Esophagus squamous epithelium (tissue), 5 donors: ENCODE measurements at places on chromosomes 11 and 22.

GRCh38 chr22:20798974-20799373 is 25.1 kb downstream of the SERPIND1 start:
- no peak for DNase-seq

- DNase-seq, result no peak
Measured at GRCh38 chr11:104625246-104625645, 273.0 kb downstream of the CASP12 start.

DNA sequence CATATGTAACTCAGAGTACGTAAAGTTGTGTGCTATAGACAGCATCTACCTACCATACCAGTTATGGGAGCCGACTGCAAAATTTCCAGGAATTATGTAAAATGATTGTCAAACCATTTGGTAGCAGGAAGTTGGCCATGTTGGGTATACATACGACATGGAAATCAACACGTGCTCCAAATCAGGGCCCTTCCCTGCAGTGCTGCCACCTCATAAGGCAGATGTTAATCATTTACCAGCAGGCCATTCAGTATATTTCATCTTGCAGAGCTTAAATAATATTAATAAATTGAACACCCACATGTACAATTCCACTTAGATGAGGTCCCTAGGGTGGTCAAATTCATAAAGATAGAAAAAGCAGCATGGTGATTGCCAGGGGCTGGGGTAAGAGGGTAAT is 9.8 kb downstream of the MS4A18 start:
- no peak for DNase-seq

GRCh38 chr22:35842954-35843353 is 125.3 kb downstream of the APOL5 start:
- DNase-seq, result no peak

DNA sequence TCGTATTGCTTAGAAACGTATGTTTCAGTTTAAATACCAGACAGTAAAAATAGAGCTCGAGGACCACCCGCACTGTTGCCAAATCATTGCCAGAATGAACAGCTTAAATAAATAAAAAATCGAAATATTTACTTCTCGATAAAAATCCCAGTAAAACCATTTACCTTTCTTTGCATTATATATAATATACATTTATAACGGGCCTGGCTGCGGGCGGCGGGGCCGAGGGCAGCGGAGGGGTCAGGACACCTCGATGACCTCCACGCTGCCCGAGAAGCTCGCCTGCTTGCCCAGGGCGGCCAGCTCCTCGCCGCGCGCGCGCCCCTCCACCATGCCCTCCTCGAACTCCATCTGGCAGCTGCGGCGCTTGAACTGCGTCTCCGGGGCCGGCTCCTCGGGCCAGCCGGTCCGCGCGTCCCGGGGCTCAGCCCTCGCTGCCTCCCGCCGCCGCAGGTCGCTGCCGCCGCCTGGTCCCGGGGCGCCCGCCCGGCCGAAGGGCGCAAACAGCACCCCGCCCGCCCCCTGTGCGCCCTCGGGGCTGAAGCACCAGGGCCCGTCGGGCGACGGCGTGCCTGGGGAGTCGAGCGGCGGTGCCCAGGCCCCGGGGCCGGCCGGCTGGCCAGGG is 15.7 kb downstream of the DUSP8 start:
- DNase-seq, result no peak

DNA sequence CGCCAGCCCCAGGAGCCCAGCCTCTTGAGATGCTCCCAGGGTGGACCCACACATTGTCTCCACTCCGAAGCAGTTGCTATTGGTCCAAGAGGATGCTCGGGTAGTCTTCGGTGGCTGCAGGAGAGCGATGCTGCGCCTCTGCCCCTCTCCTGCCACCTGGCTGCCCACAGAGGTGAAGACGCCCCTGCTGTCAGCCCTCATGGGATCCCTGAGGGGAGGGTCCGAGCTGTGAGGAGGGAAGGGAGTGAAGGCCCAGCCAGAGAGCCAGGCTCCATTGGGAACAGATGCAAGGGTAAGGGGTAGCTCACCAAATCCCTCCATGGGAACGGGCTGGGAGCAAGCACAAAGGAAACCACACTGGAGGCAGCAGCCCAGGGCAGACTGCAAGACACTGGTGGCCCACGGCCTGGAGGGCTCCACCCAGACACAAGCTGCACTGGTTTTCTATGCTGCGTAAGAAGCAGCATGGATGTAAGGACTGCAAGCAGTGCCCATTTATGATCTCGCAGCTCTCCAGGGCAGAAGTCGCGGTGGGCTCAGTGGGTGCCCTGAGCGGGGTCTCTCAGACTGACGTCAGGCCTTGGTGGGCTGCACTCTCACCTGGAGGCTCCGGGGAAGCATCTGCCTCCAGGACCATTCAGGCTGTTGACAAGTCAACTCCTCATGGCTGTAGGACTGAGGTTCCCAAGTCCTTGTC is 15.7 kb downstream of the TSPAN32 start:
- no peak for DNase-seq

DNA sequence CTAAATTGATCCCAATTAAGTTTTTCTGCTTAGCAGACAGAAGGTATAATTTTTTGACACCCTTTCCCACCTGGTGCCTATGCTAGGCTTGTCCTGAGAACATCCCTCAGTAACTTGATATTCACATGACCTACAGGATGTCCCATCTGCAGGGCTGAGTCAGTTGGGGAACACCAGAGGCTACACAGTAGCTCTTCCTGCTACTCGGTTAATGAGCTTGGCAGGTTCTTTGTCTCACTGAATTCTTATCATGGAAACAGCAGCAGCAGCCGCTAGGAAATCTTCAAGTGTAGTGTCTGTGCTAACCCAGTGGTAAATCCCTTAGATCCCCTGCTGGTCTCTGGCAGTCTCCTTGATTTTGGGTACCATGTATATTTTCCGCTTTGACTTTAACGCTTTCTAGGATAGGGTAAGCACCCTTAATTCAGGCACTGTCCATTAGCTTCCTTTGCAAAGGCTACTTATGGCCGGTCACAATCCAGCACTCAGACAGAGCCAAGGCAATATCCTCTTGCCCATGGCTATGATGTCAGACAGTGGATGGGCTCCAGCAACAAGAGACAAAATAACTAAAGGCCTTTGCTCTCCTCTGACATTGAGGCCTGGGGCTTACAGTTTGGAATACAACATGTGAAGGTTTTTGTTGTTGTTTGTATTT is 8.5 kb downstream of the MRPL16 start:
- no peak for DNase-seq

DNA sequence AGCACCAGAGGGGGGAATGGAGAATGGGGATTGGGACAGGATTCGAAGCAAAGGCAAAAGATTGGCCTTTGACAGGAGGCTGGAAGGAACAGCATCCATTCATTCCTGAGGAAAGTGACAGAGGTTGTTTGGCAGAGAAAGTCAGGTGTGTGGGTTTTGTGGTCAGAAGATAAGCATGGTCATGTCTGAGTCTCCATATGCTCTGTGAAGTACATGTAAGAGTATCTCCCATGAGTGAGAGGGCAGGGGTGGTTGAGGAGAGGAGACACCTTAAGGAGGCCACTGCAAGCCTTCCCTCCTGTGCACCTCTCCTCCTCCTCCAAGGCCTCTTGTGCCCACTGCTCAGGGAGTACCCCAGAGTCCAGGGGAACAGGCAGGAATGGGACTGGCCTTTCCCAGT is 1.9 kb upstream of the NLRP10 start:
- DNase-seq, result no peak

DNA sequence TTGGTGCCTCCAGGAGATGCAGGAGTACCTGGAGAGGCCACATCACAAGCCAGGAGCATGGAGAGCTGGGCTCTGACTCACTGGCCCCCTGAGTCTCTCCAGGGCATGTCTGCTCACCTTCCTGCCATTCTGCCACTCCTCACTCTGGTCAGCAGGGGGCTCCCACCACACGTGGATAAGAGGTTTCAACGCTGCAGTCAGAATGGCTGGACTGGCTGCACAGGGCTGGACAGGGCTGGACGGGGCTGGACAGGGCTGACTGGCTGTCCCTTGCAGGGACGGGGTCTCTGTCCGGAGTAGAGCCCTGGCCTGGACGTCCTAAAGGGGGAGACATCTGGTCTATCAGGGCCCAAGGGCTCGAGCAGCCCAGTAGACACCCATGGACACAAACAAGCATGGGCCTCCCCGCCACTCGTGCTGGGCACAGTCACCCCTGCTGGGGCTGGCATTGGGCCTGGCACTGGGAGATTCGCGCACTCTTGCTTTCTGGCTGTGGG is 34.6 kb downstream of the CYTH4 start:
- no peak for DNase-seq

GRCh38 chr11:119668676-119669075 is 60.3 kb downstream of the NECTIN1 start:
- DNase-seq, result no peak

GRCh38 chr11:112583261-112583893 is 322.7 kb upstream of the PLET1 start:
- DNase-seq, result no peak

DNA sequence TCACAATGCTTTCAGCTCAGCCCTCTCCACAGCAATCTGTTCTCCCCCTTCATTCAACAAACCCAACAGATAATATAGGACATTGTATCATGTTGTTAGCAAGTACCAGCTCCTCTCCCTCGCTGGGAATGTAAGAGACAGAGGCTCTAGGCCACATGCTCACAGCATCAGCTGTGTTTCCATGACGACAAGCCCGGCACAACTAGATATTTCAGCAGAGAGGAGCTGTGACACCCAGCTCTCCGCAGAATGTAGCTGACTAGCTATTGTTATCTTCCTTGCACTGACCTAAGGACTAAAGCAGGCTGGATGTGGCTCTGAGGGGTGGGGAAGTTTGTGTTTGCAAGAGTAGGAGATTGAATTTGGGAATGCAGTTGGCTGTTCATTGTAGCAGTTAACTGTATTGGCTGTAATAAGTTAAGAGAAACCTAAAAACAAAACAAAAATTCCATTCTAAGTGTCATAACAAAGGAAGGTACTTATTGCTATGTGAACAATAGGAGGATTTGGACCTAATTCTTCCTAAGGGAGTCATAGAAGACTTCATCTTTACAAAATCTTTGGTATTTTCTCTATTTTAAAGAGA is 28.0 kb upstream of the RRAS2 start:
- no peak for DNase-seq
